ENCODE measurements at places on chromosomes 3 and 15.

- no peak for DNase-seq
Observed at GRCh38 chr3:74304424-74304823, 310.0 kb downstream of the CNTN3 start.

DNA sequence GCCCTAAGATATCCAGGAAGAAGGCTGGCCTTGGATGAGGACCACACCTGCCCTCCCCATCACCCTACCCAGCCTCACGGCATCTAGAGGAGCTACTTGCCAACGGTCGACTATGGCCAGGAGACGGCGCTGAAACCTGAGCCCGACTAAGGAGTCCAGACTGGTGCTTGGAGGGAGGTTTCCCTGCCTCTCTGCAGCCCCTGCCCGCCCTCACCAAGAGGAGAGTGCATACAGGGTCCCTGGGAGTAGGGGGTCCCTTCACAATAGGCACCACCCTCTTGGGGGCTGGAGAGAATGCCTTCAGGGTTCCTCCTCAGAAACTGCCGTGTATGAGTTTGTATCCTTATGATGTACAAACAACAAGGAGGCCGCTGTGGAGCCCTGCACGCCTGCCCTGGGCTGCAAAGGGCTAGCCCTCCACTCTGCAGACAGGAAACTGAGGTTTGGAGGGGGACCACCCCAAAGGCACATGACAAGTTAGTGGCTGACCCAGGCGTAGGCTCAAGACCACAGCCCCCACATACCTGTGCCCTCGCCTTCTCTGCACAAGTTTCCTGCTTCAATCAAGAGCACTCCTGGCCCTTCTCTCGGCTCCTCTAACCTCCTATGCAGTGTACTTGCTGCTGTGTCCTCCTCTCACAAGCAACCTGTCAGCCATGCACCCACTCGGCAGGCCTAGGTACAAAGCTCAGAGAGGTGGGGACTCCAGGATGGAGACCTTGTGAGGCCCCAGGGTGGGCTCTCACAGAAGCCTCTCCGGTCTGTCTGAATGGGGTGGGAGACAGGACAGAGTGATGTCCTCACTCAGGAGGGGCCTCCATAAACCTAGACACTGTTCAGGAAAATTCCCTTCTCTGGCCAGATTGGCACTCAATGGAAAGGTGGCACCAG is 7.4 kb downstream of the KLF15 start:
- no peak for DNase-seq

DNA sequence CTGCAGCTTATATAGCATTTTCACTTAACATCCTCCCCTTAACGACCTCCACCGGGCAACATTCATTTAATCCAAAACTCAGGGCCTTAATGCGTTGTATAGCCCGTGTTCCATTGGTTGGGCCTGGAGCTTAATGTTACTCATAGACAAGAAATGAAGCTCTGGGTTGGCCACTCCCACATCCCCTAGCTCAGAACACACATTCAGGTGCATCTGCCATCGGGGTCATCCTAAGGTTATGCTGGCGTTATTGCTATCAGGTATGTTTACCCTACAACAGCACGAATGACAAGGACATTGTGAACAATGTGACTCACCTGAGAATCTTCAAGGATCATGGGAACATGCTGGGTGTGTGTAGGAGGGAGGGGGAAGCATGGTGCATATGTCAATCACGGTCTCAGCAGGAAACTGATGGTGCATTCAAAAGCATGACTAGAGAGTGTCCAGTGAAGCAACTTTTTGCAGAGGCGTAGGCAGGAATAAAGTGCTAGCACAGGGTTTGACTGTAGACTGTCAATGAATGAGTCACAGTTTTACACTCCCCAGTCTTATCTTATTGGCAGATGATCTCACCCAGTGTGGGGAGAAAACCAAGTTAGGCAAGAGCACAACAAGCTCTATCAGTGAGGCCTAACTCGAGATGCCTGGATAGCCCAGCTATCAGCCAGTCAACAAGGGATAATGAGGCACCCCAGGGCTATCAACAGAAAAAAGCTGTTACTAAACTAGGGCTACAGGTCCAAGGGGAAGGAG is 402.1 kb upstream of the MCTP2 start:
- DNase-seq, result no peak

GRCh38 chr15:78469031-78469430 is 31.0 kb downstream of the IREB2 start:
- no peak for DNase-seq

- DNase-seq, result no peak
Observed at GRCh38 chr3:150779402-150779858, 16.5 kb upstream of the SIAH2 start.

DNA sequence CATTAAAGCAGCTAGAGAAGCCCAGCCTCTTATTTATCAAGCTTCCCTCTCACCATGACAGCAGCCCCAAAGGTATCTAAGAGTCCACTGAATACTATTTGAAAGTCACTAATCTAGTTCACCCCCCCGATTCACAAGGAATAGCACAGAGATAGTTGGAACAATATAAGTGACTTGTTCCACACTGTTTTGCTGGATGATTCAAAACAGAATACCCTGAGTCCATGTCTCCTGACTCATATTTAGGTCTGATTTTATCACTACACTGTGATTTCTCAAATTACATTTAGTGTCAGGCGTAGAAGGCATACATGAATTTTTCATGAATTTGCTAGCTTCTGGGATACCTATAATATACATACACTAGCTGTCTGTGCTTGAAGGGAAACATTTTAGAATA is 18.7 kb upstream of the EOGT start:
- no peak for DNase-seq

DNA sequence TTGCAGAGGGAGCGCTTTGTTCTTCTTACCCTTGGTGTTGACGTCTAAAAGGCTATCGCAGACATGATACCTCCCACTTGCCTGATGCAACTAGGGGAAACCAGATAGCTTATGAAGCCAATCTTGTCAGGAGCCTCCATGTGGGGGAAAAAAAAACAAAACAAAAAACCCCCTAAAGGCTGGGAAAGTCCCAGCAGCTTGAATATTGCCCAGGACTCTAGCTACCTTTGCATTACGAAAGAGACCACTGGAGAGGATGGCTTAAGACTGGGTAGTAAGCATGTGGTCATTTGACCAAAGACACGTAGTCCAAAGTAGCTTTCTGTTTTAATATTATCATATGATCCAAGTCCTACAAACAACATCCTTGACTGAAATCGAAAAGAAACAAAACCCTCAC is 120.7 kb upstream of the WNT5A start:
- no peak for DNase-seq

DNA sequence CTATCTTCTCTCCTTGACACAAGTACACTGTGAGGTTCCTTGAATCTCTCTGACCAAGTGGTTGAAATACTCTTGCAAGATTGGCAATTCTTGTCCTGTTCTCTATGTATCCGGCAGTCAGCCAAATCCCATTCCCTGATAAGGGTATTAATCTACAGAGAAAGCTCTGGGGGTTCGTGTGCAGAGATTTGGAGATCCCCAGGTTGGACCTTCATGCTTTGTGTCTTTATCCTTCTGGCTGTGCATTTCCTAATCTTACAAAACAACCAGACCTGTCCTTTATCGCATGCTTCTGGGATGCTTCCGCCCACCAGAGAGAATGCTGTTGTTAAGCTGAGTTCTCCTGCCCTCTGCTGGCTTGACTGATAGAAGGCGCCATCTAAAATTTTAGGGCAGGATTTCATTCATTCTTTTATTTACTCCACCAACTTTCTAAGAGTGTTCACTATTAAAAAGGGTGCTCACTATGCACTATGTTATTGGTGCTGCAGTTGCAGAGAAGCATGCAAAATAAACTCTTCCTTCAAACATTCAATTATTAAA is 8.6 kb upstream of the SST start:
- DNase-seq, result no peak

DNA sequence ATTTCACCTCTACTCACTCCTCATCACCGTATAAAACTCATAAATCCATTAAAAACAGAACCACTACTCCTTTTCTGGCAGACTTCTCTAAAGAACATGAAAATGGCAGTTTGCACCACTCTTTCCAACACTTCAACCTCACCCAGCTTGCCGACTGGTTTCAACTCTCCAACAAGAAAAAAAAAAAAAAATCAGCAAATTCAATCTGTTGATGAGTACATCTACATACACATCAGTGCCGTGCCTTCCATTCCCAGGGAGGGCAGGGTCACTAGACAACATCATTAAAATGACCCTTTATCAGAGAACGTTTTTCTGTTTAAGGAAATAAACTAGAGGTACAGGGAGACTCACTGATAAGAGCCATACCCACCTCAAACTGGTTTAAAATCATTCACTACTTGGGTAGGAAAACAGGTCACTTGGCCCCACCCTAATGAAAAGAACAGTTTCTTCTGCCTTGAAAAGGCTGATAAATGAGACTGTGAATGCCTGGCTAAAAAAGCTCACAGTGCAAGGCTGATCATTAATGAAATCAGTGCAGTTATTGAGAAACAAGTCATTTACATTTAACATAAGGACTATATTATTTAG is 6.0 kb downstream of the ANXA2 start:
- no peak for DNase-seq

- no peak for DNase-seq
Observed at GRCh38 chr15:45187578-45187893, 230 bp downstream of the SHF start.

GRCh38 chr15:35854316-35854715 is 308.4 kb upstream of the DPH6 start:
- DNase-seq, result no peak

DNA sequence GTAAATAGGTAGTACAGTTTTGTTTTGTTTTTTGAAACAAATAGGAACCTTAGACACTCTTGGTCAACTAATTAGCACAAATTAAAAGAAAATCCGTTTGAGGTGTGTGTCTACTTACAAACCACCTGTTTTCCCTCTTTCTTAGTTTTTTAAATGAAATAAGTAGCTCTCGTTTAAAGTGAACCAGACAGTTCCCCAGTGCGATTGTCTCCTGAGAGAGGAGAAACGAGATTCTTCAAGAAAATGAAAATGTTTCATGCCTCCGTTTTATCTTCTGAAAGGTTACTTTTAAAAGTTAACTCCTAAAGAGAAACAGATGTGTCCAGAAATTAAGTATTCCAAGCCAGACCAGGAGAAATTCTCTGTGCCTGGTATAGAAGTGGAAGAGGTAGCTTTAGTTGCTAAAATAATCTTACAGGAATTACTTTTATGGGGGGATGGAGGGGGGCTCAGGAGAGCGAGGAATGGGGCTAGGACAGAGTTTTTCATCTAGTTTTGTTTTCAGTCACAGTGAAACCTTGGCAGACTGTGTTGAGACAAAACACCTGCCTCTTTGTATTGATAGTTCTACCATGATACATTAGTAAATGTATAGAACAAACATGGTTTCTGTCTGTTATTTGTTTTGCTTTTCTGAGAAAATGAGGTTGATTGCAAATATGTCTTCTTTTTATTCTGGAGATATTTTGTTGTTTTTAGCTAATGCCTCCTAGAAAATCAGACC is 155.1 kb upstream of the CNTN4 start:
- no peak for DNase-seq

DNA sequence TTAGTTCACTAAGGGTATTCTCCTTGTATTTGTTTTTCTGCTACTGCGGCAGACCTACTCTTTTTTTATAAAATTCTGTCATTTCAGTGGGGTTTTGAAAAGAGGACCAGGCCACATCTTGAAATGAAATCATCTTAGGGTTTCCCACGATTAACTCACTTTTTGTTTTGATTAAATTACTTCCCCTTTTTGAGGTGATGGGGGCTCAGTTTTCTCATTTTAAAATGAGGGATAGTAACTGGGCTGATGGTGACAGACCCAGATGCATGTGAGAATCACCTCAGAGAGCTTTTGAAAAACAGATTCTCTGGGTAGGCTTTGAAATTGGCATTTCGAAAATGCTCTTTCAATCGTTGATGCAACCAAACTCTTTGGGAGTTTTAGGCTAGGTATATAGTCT is 24.2 kb downstream of the UBE2Q2 start:
- DNase-seq, result no peak

DNA sequence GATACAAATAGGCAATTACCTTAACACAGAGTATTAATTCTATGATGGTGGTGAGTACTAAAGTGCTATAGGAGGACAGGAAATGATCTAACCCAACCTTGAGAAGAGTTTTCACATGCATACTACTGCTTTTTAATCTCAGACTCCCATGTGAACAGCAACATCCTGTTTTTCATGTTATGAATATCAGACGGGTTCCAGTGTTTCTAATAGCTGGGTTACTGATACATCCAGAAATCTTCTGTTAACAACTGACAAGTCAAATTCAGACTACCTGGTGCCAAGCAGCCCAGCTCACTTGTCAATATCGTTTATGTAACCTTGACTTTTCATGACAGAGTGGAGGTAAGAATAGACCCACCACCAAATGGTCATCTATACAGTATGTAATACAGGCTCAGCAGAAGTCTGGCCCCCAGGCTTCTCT is 220.2 kb upstream of the COL8A1 start:
- DNase-seq, result no peak

DNA sequence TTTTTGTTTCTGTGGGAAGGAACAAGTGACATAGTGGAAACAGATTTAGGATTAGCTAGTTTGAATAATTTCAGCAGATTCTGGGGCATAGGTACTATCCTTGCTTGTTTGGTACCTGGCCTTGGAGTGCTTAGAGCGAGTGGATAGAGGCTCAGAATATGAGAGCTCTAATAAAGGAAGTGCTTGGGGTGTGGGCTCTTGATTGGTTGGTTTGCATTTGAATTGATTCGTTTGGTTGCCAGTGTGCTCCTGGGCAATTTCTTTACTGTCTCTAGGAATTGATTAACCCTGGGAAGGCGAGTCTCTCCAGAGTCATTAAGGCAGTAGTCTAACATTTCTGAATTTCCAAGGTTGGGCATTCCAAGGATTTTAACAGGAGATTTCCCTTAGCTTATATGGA is 98.0 kb downstream of the DTWD1 start:
- no peak for DNase-seq

DNA sequence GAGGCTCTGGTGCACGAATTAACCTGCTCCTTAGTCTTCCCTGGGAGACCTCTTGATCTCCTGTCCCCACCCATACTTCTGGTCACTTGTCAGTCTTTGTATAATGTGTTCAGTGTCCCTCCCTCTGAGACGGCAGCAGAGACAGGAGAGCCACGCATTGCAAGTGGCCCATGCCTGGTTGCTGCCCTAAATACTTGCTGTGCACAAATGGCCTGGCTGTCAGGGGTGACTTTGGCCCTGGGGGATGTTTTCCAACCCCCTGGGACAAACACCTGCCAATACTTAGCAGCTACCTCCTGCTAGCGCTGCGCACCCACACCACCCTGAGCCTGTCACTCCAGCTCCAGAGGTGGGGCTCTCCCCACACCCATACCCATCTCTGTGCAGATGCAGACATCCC is 17.2 kb downstream of the KLF13 start:
- DNase-seq, result no peak

DNA sequence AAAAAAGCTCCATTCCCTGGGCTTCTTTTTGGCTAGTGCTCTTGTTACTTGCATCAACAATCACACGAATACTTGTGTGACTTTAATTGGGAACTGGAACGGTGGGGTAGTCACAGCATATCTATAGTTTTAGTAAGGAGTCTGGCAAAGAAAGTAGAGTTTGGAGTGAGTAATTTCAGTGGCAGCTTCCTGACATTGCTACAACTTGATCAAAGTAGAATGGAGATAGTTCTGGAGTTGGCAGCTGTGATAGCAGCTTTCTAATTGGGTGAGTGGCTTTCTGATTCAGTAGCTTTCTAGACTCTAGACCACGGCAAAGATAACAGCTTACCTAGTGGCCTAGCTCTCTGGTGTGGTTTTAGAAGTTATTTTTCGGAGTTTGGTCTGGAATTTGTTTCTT is 475.0 kb downstream of the TUSC7 start:
- no peak for DNase-seq

GRCh38 chr15:39358441-39359041 is 222.3 kb upstream of the THBS1 start:
- no peak for DNase-seq

- DNase-seq, result no peak
Observed at GRCh38 chr3:124149771-124150170, 157.8 kb upstream of the ROPN1 start.

- DNase-seq, result peak; percentile 15
Observed at GRCh38 chr3:56251343-56251945, 216.8 kb downstream of the ERC2 start.

Data from CD4-positive, alpha-beta T cell treated with Interleukin-1 beta for 1 hour (primary cell).